ENCODE measurements at places on chromosomes 4 and X.
A peak's percentile ranks its signal among the peaks of the same experiment; 100 is the strongest.

GRCh38 chr4:74263551-74263950 is 44.7 kb upstream of the EPGN start:
- DNase-seq: no peak

- no peak for DNase-seq
Observed at GRCh38 chrX:21374994-21375707, 933 bp downstream of the CNKSR2 start.

GRCh38 chr4:186931519-186931918 is 207.9 kb upstream of the FAT1 start:
- DNase-seq: no peak

- no peak for DNase-seq
Observed at GRCh38 chrX:115268421-115268820, 21.1 kb upstream of the LUZP4 start.

- no peak for DNase-seq
Observed at GRCh38 chr4:19478791-19479190, 772.9 kb upstream of the SLIT2 start.

DNA sequence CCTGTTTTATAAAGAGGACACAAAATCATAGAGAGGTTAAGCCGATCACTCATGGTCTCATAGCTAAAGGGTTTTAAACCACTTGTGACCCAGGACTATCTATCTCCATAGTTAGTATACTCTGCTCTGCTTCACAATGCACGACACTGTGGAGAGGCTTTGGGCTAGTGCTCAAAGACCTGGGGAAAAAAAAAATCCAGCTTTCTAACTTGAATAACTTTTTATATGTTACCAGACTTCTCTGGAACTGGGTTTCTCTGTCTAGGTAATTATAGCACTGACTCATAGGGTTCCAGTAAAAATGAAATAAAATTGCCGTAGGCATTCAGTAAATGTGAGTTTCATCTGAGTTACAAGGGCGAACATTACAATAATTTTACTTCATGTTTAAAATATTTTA is 273.7 kb upstream of the TECRL start:
- DNase-seq: no peak

DNA sequence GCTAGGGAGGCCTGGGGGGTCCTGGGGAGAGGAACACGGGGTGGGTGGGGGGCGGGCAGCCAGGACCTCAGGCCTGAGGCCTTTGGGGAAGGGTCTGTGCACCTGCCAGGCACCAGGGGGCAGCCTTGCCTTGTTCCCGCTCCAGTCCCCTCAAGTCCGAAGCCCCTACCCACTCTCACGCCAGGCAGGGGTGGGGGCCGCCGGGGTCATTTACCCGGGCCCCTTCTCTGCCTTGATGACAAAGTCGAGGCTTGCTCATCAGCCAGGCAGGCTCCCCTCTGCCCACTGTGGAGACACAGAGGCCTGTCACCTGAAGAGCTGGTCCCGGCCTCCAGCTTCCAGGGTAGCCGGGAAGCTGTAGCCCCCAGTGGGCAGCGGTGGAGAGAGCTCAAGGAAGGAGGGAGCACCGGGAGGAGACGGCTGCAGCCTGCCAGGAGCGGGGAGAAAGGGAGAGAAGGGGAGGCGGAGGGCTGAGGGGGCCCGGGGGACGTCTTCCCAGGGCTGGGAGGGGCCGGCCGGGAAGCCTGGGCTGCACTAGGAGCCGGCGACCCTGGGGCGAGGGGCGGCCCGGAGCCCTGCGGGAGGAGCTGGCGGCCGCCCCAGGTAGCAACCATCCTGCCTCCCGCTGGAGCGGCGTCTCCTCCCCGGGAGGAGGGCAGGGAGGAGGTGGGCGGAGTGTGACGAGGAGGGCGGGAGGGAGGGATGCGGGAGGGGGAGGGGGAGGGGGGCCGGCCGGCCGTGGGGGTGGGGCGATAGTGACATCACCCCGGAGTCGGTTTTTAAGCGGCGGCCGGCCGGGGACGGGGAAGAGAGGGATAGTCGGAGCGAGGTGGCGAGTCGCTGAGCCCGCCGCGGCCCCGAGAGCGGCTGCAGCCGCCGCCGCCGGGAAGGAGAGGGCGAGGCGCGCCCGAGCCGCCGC is at the start of gene SLC6A8:
TSS of gene SLC6A8 (plus strand) at position 806 of the 919 bp plus-strand sequence. CDS start 649 bp downstream, outside the sequence.
- no peak for DNase-seq

DNA sequence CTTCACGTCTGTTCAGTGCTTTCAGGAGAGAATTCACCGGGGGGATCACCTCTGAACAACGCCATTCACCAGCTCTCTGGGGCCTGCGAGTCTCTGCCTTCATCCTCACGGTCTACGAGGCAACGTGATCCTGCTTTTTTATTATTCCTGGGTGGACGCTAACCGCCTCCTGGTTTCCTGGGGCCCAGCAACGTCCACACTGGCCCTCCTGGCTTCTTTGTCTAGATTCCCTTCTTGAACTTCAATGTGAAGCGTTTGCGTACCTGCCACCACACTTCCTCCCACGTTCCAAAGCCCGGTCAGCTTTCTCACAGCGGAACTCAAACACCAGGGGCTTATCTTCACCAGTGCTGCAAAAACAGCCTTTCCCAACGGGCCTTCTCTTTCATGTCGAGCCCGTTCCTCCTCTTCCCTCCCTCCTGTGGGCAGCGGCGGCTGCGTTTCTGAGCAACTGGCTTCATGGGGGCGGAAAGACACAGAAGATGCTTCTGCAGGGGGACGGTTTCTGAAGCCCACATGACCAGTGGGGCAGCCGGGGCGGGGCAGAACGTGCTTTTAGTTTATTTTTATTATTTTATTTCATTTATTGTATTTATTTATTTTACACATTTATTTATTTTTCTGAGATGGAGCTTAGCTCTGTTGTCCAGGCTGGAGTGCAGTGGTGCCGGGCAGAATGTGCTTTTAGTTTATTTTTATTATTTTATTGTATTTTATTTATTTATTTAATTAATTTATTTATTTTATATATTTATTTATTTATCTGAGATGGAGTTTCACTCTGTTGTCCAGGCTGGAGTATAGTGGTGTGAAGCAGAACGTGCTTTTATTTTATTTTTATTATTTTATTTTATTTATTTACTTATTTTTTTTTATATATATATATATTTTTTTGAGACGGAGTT is 64.6 kb downstream of the CRLF2 start:
- no peak for DNase-seq

- no peak for DNase-seq
Observed at GRCh38 chr4:133484287-133484686, 335.2 kb downstream of the PCDH10 start.

- DNase-seq: peak; percentile 33
Observed at GRCh38 chrX:118839334-118839958, 15.8 kb downstream of the ZCCHC12 start.

DNA sequence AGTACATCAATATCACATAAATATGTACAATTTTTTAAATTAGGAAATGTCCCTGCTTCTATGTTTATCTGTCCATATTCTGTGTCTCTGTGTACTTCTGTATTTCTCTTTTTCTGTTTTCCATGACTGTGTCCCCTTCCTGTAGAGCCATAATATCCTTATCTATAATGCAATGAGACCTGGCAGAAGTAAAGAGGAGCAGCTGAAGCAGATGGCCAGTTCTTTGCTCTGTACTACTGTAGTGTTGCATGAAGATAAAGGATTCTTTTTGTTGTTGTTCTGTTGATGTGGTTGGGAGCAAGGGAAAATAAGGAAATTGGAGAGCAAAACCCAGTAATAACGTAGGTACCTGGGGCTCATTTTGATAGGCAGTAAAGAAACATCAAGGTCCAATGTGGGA is 301.7 kb downstream of the ADGRL3 start:
- no peak for DNase-seq

DNA sequence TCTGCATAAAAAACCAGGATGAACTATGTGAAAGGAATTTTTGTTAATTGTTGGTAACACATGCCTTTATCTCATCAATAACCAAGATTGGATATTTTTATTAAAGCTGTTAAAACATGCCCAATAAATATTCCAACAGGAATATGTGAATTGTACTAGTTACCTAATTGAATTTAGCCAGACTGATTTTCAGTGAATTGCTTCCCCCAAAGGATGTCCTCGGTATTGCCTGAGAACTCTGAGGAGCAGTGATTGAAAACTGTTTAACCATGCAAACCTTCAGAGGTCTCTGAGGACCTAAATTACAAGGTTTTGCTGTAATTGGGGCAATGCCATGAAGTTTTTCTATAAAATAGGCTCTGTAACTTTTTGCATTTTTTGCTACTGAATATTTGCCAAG is 66.6 kb downstream of the BLTP1 start:
- no peak for DNase-seq

DNA sequence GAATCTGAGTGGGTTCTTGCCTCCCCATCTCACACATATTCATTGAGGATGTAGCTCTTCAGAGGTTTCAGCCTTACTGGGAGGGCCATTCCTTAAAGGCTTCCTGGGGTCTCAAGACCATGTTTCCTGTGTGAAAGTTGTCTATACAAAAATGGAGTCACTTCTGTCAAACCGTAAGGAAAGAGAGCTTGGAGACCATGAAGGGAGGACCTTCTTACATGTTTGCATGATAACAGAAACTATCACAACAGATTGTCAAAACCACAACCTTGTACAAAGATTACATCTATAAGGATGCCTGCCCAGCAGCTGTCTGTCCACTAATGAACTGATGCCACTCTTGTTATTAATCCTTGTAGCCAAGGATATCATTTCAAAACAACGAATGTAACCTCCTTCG is 139.3 kb downstream of the PDE5A start:
- no peak for DNase-seq

GRCh38 chr4:61380865-61381264 is 180.7 kb downstream of the ADGRL3 start:
- no peak for DNase-seq

DNA sequence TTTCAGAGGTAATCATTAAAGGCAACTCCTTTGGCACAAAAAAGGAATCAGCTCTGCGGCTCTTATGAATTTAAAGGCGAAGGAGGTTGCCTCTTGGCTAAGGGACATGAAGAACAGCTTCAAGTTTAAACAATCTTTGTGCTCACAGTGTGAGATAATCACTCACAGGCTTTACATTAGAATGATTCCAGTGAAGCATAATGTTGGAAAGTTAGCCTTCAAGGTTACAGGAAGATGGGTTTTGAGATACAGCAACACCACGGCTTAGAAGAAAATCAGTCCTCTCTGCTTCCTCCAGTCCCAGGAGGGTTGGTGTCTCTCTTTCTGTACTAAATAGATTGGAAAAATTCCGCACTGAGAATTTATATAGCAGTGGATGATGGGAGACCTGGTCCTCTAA is 11.6 kb upstream of the SCD5 start:
- DNase-seq: no peak

DNA sequence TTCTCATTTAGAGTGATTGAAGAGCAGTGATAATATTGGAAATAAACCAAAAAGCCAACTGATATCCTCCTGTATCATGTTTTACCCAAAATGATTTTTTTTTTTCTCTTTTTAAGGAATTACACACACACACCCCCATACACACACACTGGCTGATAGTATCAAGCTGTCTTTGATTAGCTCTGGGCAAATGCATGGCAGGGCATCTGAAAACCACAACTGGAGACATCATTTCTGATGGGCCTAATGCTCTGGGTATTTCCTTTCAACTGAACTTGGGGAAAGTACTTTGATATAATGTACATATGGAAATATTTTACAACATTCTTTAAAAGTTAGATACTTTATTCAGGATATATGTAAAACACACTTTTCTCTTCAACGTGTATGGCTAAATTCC is 14.2 kb upstream of the OSTC start:
- no peak for DNase-seq

DNA sequence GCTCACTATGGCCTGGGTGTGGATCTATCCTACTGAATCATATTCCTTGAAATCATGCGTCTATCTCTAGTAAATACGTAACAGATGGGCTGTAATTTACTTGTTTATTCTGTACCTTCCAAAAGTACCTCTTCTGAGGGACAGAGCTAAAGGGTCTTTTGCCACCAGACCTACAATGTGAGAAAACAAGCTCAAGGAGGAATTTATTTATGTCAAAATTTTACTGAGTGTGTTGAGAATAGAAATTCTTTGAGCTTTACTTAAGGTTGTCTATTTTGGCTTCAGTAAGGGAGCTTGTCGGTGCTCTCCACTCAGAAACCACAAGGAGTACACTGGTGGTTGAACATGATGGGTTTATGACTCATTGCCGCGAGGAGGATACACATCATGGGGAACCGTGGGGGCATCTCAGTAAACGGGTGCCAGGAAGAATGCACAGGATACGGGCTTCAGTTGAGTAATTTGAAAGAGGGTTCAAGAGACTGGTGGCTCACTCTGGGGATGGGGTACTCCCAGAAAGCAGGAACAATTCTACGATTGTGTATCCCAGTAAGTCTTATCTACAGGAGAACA is 3.0 kb downstream of the ANK2 start:
- DNase-seq: no peak

DNA sequence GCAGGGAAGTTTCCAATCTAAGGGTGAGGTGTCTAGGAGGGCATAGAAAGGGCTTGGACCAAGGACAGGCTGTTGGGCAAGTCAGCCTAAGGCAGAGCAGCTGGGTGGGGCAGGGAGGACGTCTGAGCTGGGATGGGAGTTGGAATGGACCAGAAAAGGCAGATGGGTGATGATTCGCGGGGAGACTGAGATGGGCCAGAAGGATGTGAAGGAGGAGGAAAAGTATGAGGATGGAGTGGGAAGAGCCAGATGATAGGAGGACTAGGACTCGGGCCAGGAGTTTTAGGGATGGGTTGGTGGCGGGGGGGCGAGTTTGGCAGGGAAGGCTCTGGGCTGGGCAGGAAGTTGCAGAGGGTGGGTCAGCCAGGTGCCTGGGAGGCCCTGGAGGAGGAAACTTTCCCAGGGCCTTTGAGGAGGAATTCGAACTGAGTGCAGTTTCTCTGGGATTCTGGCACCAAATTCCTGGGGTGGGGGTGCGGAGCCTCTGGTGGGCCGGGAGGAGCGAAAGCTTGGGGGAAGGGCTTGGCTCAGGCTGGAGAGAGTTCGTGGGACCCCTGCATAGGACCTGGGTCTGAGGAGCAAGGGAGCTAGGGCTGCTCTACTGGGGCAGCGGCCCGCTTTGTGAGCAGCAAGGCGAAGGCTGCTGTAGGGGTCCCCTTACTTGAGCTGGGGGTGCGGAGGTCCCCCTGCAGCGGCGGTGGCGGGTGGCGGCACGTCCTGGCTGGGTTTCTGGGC is 8.7 kb upstream of the TIMP1 start:
- DNase-seq: no peak

DNA sequence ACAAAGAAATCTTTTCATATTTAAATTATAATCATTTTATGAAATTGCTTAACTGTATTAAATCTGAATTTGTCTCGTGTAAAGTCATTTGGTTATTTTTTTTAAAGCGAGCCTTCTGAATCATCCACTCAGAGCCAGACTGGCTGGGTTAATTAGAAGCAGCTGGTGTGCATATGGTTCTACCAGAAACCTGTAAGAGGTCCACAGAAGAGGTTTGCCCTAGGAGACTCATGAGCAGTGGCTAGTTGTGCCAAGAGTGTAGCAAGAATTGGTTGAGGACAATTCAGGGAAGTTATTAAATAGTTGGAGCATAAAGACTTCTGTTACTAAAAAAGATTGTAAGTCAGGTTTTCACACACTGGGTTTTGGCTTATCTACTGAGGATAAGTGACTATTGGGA is 267.4 kb downstream of the IL1RAPL2 start:
- DNase-seq: no peak

GRCh38 chrX:101677028-101677427 is 17.4 kb upstream of the ARMCX2 start:
- no peak for DNase-seq

GRCh38 chrX:48468247-48468671 is 1.8 kb downstream of the SLC38A5 start:
- DNase-seq: peak; percentile 28

Data from activated CD8-positive, alpha-beta memory T cell treated with anti-CD3 and anti-CD28 coated beads for 4 hours (primary cell).